ENCODE measurements at places on chromosomes 7 and 10. TPM values are rescaled to one million over a fixed set of nuclear protein-coding genes. Genes with fewer than 3 reads are reported as not detected.

GRCh38 chr10:70500812-70501301 lies 22.3 kb downstream of the PALD1 start:
- no peaks in the 10 kb centered on the region for H3K36me3 ChIP-seq
- no peak for DNase-seq
- peaks cover 23% of the 10 kb centered on the region for H3K4me1 ChIP-seq
- H3K4me3 ChIP-seq = no peak overlapping the region

The ZNF736 gene
- total RNA-seq = not detected

DNA sequence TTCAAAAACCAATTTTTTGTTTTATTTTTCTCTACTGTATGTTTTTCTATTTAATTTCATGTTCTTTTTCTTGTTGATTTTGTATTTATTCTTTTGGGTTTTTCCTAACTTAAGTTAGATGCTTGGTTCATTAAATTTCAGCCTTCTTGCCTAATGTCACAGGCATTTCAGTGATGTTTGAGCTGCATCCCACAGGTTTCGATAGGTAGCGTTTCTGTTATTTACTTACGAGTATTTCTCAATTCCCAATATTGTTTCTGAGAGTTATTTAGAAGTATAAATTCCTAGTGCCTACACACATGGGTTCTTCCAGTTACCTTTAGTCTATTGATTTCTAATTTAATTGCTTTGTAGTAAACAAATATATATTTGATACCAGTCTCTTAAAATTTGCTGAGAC lies 18.2 kb downstream of the PROSER2 start:
- DNase-seq = no peak
- peaks cover 3% of the 10 kb centered on the region for H3K36me3 ChIP-seq
- no peaks in the 10 kb centered on the region for H3K27me3 ChIP-seq
- H3K27ac ChIP-seq = no peak overlapping the region
- no peak overlapping the region for H3K4me3 ChIP-seq

The SPDYE8 gene
- not detected for total RNA-seq

GRCh38 chr10:58608826-58609531 lies 96.3 kb downstream of the BICC1 start:
- no peak overlapping the region for H3K27ac ChIP-seq
- DNase-seq = no peak
- no peaks in the 10 kb centered on the region for H3K4me1 ChIP-seq

GRCh38 chr7:47411281-47411869 lies 170.5 kb downstream of the TNS3 start:
- H3K4me3 ChIP-seq = no peak overlapping the region
- H3K4me1 ChIP-seq = peaks cover 16% of the 10 kb centered on the region

DNA sequence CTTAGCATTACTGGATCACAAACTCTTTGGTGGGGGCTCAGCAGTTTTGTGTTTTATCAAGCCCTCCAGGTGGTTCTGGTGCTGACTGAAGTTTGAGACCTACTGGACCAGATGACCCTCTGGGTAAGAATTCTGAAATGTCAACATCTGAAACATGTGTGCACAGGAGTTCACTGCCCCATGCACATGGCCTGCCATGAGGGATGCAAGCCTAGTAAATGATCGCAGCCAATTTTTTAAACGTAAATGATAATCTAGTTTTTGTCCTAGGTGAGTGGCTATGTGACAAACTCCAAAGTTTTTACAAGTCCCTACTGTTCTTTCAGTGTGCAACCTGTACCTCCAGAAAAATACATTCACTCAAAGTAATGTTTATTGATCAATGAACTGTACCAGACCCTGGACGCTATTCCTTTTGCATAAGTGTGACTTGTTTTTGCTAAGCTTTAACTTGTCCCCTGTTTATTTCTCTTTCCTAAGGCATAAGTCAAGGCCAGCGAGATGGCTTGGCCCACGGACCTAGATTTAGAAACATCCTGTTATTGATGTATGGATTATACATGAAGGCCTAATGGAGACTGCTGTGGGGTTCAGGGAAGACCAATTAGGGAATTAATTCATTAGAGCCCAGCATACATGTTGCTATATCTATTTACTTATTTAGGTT lies 531.1 kb downstream of the LRMDA start:
- no peak overlapping the region for H3K27ac ChIP-seq
- DNase-seq = no peak
- peaks cover 56% of the 10 kb centered on the region for H3K27me3 ChIP-seq
- no peak overlapping the region for H3K4me3 ChIP-seq
- H3K4me1 ChIP-seq = peaks cover 36% of the 10 kb centered on the region

GRCh38 chr7:30244340-30244739 lies 40.1 kb upstream of the ZNRF2 start:
- no peak for DNase-seq
- peaks cover 28% of the 10 kb centered on the region for H3K4me1 ChIP-seq
- H3K27ac ChIP-seq = no peak overlapping the region
- no peak overlapping the region for H3K4me3 ChIP-seq
- H3K36me3 ChIP-seq = no peaks in the 10 kb centered on the region

All from type B pancreatic cell (in vitro differentiated cells).